ENCODE measurements at places on chromosomes 13 and 19.
A peak's percentile ranks its signal among the peaks of the same experiment; 100 is the strongest.

DNA sequence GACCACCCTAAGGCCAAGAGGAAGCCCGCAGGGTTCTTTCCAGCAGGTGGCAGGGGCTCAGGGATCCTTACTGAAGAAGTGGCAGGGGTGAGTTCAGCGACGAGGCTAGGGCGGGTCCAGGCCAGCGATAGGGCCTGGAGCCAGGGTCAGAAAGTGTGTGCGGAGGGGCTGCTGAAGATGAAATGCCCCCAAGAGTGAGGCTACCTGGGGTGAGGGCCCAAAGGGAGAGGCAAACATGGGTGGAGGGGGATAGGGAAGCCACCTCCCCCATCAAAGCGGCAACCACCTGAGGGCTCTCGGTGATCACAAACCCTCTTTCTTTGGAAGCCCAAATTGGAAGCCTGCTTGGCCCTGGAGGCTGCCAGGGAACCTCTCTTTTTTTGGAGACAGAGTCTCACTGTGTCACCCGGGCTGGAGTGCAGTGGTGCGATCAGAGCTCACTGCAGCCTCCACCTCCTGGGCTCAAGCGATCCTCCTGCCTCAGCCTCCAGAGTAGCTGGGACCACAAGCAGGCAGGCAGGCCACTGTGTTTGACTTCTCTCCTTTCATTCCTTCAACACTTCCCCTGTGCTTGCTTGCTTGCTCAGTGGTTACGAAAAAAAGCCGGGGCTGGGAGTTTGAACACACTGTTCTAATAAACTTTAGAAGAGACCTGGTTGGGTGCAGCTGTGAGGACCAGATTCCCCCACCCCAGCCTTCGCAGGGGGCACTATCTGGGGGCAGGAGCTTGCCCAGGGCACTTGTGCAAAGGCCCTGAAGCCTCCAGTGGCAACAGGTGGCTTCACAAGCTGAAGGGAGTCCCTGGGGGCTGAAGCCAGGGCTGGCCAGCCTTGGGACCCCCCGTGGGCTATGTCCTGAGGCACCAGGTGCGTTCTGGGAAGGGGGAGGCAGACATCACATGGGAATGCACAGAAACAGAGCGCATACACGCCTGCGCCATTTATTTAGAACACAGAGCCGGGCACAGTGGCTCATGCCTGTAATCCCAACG is 1.4 kb upstream of the ATP8B3 start:
- DNase-seq = no peak

- DNase-seq = no peak
Observed at GRCh38 chr19:14142262-14143190, 6.1 kb upstream of the ASF1B start.

DNA sequence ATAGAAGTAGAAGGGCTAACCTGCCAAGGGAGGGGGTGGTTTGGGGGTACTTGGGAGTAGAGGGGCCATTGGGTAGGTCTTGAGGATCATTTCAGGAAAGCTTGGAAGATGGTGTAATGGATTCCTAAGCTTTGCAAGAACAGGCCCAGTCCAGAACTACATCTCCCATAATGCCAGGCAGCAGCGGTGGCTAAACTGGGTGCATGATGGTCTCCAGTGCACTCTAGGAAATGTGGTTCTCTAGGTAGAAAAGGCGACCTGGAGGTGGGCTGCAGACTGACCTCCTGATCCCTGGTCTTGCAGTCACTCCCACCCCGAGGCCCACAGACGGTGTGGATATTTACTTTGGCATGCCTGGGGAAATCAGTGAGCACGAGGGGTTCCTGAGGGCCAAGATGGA is 3.8 kb downstream of the APLP1 start:
- no peak for DNase-seq

DNA sequence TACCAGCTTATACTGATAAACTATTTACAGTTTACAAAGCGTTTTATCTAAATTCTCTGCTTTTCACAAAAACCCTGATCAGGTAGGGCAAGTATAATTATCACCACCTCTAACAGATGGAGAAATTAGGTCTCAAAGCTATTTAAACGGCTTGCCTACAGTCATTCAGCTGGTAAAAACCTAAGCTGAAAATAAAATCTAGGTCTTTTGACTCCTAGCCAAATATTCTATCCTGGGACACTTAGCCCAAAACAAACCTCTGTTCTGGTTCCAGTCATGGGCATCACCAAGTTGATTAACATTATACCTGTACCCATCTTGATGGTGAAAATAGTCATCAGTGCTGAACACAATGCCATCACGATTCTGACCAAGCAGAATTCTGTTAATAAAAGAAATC is 11.4 kb downstream of the N4BP2L2 start:
- no peak for DNase-seq

DNA sequence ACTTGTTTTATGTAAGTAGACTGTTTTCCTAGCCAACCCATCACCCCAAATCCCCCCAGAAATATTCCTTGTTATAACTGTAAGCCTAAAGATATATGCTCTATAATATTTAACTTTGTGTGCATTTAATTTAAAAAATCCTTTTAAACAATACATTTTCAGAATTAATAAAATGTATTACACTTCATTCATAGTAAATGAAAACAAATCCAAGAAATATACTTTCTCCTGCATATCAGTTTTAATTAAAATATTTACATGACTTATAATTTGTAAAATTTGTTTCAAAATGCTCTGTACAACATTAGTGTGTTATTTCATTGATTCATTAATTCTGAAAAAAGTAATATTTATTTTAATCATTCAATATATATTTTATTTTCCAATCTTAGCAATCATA is 669.1 kb upstream of the PCDH20 start:
- DNase-seq = no peak

DNA sequence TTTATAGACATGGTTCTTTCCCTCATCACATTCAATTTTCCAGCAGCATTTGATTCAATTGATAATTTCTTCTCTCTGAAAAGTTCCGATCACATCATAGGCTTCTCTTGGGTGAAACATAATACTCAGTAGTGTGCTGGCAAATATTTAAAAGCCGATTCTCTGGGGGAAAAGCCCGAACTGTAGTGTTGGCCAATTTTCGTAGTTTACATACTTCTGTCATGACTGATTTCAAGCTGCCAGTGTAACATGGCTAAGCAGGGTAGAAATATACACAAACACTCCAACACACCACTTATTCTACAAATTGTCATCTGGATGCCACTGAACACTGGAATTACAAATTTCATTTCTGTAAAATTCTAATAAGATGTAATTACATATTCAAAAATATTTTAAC is 56.1 kb upstream of the FREM2 start:
- DNase-seq = no peak

GRCh38 chr19:29834991-29835846 is 23.4 kb downstream of the CCNE1 start:
- no peak for DNase-seq

DNA sequence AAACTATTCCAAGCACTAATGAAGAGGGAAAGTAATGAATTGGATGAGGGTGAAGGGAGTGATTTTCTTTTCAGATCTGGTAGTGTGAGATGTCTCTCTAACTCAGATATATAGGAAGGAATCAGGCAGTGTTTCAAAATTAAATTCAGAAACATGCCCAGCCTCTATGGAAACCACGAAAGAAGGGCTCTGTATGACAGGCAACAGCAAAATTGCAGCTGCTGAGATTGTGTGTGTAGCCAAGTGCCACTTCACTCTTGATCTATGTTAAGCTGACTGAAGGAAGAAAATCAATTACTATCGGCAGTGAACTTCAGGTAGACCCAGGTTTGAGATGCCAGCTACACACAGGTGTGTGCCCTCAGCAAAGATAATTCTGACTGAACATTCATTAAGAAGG is 387.4 kb downstream of the PCDH9 start:
- no peak for DNase-seq

- DNase-seq = no peak
Observed at GRCh38 chr19:32176591-32176990, 168.8 kb upstream of the ZNF507 start.

- no peak for DNase-seq
Observed at GRCh38 chr13:21231426-21231940, 55.0 kb downstream of the MRPL57 start.

DNA sequence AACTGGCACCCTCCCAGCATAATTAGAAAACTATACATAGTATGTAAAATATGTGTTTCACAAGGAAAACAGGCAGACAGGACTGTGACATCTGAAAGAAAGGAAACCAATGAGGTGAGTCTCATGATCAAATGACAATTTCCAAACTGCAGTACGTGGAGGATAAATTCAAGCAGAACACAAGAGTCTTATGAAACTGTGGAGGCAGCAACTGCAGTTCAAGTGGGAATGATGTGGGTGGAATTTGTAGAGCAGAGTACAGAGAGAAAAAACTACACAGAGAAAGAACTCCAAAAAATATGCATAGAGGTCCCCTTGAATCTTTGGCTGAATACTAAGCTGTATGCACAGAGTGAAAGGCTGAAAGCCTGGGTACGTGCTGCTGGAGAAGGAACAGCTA is 9.7 kb downstream of the SIGLEC6 start:
- DNase-seq = no peak

- DNase-seq = no peak
Observed at GRCh38 chr19:49106648-49107135, 7.5 kb upstream of the LIN7B start.

- DNase-seq = no peak
Observed at GRCh38 chr19:5635427-5635826, 12.5 kb downstream of the SAFB start.

GRCh38 chr13:113855931-113856715 is 7.8 kb downstream of the GAS6 start:
- DNase-seq = no peak

GRCh38 chr19:7845390-7846154 is 15.6 kb downstream of the EVI5L start:
- DNase-seq = no peak

GRCh38 chr13:114107686-114108081 is 24.7 kb downstream of the RASA3 start:
- DNase-seq = no peak

- DNase-seq = no peak
Observed at GRCh38 chr19:17775991-17776803, 18.7 kb upstream of the B3GNT3 start.

GRCh38 chr13:24251525-24251924 is 57.9 kb upstream of the C1QTNF9 start:
- peak; percentile 62 for DNase-seq

DNA sequence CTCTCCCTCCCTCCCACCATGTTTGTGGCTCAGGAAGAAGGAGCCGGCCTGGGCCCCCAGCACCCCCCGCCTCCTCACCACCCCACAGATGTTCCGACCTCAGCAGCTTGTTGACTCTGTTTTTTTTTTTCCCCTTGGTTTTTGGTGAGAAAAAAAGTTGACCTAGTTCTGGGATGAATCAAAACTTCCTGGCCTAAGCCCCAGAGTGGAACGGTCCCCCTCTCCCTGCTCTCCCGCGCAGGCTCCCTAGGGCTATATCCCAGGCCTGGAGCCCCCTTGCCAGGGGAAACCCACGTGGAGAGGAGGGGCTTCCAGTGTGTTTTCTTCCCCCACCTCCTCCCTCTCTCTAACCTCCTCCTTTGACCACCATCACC is 4.0 kb downstream of the COL5A3 start:
- DNase-seq = no peak

DNA sequence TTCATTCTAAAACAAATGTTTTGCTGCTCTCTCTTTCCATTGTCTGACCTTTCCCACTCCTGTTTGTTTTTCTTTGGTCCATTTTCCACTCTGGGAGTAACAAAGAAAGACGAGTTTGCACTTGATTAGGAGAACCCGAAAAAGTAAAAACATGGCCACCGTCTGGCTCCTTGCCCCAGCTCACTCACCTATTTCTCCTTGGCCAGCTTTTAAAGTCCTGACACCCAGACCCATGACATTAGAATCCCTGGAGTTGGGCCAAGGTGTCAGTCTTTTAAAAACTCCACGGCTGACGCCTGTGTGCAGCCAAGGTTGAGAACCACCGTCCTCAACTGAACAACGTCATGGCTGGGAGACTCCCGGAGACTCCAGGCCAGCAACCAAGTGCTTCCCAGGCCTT is 63.6 kb upstream of the FLT1 start:
- DNase-seq = no peak

- DNase-seq = no peak
Observed at GRCh38 chr13:90535421-90535820, 812.1 kb upstream of the MIR17HG start.

GRCh38 chr13:47226516-47226915 is 329.7 kb upstream of the HTR2A start:
- DNase-seq = no peak

DNA sequence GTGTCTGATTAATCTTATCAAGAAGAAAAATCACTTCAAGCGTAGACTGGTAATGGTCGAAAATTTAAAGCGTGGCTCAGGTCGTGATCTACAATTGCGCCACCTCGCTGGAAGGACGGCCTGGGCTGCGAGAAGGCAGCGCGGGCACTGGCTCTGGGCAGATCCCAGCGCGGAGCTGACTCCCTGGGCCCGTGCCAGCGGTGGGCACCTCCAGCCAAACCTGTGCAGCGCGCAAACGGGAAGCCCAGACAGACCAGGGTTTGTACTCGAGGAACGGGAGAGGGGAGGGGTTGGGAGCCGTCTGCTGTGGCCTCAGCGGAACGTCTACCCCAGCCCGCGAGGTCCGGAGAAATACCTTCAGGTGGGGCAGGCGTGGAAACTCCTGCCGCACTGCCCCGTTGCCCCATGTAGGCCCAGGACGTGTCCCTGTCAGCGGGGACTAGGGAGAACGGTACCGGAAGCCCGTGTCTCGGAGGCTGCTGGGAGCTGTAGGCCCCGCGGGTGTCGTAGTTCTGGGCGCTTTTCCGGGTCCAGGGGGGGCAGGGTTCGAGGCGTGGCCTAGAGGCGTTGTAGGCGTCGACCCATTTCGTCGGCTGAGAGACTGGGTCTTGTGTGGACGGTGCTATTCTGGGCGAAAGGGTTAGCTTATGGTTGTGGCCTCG is 21.1 kb downstream of the ZNF274 start:
- no peak for DNase-seq

- no peak for DNase-seq
Observed at GRCh38 chr13:110301606-110302553, 5.1 kb downstream of the COL4A1 start.

DNA sequence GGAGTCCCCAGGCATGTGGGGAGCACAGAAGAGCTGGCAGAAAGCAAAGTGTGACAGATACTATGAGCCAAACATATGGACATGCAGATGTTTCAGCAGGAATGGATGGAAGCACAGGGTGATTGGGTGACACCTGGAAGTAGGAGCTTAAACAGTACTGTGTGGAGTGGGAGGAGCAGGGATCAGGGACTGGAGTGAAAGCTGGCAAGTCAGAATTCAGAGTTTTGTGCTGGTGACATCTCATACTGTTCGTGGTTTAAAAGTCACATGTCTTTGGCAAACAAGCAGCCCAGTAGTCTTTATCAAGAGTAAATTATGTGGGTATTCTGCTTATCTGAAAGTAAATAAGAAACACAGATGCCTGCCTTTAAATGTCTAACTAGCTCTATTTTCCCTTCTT is 408.2 kb downstream of the COG6 start:
- no peak for DNase-seq

DNA sequence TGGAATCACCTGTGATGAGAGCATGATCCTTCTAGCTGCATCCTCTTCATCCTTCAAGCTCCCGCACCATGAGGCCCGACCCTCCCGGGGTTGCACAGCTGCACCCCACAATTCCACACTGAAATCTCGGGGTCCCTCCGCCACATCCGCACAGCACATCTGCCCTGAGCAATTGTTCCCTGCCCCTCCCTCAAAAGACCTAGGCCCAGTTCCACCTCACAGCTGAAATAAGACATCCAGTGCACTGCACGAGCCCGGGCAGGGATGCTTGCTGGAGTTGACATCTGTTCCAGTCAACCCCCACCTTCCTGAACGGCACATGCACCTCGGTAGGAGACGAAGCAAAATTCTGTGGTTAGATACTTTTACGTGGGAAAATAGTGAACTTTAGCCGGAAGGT is 14.7 kb upstream of the SOX1 start:
- DNase-seq = no peak

- DNase-seq = no peak
Observed at GRCh38 chr13:44106266-44107152, 226.8 kb downstream of the LACC1 start.

Data from stimulated activated CD8-positive, alpha-beta memory T cell treated with anti-CD3 and anti-CD28 coated beads, Interleukin-15, amount 100 ng/mL, for 4 hours (primary cell).